ENCODE measurements at places on chromosomes 3 and 15.
A peak's percentile ranks its signal among the peaks of the same experiment; 100 is the strongest.

DNA sequence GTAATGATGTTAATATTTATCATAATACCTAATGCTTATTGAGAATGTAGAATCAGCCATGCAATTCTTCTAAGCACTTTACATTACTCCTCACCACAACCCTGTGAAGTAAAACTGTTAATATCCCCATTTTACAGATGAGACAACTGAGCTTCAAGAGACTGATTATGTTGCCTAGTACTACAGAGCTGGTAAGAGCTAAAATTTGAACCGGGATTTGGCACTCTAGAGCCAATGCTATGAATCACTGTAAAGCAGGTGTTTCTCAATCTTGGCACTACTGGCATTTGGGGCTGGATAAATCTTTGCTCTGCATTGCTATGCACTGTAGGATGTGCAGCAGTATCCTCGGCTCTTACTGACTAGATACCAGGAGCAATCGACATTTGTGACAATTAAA, 367.7 kb downstream of the MAGI1 start:
- DNase-seq: no peak

GRCh38 chr3:150081084-150081483, 110.4 kb upstream of the PFN2 start:
- no peak for DNase-seq

DNA sequence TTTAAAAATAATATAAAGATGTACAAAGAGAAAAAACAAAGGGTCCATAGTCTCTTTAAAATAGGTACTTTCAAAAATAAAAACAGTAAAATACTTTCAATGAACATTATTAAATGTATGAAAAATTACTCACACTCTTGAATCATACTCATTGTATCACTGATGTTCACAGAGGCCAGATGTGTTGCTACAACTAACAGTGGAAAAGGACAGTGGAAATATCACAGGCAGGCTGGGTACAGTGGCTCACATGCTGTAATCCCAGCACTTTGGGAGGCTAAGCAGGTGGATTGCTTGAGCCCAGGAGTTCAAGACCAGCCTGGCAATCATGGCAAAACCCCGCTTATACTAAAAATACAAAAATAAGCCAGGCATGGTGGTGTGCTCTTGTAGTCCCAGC, 26.8 kb downstream of the NPHP3 start:
- DNase-seq: no peak

GRCh38 chr3:169863458-169863899, 6.3 kb downstream of the LRRC31 start:
- peak; percentile 11 for DNase-seq

GRCh38 chr15:82298520-82298919, 35.9 kb downstream of the SAXO2 start:
- peak; percentile 9 for DNase-seq

DNA sequence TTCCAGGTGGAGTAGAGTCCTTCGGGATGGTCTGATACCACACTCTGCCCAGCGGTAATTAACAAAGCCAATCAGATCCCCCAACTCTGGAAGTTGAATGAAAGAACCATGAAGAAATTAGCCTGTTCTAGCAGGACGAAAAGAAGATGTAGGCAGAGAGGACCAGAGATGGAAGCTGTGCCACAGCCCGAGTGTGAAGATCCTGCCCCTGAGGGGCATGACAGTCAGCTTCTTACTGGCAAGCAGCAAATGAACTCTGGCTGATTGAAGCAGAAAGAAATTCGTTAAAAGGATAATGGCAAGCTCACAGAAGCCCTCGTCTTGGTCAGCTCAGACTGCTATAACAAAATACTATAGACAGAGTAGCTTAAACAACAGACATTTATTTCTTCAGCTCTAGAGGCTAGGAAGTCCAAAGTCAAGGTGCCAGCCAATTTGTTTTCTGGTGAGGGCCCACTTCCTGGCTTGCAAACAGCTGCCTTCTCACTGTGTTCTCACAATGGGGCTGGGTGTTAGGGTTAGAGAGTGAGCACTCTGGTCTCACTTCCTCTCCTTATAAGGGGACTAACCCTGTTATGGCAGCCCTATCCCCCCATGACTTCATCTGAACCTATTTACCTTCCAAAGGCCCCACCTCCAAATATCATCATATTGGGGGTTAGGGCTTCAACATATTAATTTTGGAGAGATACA, 307.1 kb downstream of the VPS13C start:
- DNase-seq: no peak

GRCh38 chr3:32399030-32399620, 7.5 kb downstream of the CMTM7 start:
- DNase-seq: no peak

GRCh38 chr3:50430191-50430590, 70.9 kb upstream of the TMEM115 start:
- no peak for DNase-seq

- DNase-seq: no peak
Measured at GRCh38 chr3:162166543-162166942, 669.9 kb downstream of the OTOL1 start.

GRCh38 chr3:139654637-139655365, 23.0 kb downstream of the NMNAT3 start:
- DNase-seq: no peak

DNA sequence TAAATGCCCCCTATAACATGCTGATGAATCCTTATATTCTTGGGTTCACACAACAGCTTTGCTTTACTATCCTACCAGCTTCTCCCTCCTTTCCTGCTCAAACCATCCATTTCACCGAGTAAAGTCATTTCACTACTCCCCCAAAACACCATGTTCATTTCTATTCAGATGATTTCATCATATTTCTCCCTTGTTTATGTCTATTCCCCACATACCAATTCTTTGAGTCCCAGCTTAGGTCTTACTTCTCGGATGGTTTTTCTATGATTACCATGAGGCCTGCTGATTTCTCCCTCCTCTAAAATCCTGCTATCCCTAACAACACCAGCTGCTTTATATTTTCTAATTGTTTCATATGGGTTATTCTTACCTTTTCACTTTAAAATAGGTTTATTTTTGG, 231.4 kb downstream of the TIGIT start:
- no peak for DNase-seq

GRCh38 chr3:124442463-124442862, 287.8 kb upstream of the UMPS start:
- DNase-seq: no peak

GRCh38 chr3:9185701-9186100, 63.7 kb downstream of the SRGAP3 start:
- no peak for DNase-seq

Measured in stimulated activated CD8-positive, alpha-beta memory T cell treated with anti-CD3 and anti-CD28 coated beads, Interleukin-4, amount 100 ng/mL, for 1 hour (primary cell).